ENCODE measurements at places on chromosomes 4 and X. TPM values are rescaled to one million over a fixed set of nuclear protein-coding genes. Genes with fewer than 3 reads are reported as not detected.

The PLXNB3 gene
- total RNA-seq, result 7.3 TPM

The ABCD1 gene
- 3.3 TPM for total RNA-seq

The CYSLTR1 gene
- not detected for total RNA-seq

The SMIM31 gene
- total RNA-seq, result not detected

The ATOH1 gene
- total RNA-seq, result not detected
